Activated CD4-positive, alpha-beta T cell treated with anti-CD3 and anti-CD28 coated beads, Interleukin-2, amount 50 U/mL, for 48 hours (primary cell): ENCODE measurements at places on chromosomes 7 and 10.

DNA sequence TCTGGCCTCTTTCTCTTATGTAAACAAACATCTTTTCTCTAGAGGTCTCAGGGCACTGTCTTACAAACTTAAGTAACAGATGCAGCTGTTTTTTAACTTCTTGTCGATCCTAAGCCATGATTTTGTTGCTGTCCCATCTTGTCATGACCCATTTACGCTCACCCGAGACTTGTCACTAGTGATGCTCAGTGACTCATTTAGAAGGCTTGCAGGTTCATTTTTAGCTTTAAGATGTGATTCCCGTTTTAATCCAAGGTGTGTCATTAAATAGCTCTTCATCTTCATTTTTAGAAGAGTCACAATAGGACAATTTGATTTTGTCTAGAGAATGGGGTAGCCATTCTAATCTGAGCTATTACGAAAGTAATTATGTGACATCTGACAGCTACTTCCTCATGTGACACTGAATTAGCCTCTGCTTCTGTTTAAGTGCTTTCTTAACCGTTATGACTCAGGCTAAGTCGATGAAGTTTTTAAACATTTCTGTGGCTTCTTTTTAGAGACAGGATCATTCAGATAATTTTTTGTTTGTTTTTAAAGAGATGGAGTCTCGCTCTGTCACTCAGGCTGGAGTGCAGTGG is 42.7 kb downstream of the SPDYE5 start:
- DNase-seq: no peak

DNA sequence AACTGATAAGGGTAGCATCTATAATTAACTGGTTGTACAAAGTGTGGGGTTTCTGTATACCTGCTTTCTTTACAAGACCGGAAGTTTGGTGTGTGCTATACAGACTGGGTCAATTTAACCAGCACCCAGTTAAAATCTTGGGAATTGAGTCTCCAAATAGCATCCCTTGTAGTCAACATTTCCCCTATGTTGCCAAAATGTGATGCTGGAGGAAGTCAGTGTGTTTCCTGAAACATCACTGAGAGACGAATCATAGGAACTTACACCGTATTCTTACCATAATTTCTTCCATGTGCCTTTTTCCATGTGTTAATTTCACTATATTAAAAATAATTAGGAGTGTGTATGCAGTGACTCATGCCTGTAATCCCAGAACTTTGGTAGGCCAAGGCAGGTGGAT is 1.7 kb downstream of the AKR1C4 start:
- no peak for DNase-seq

DNA sequence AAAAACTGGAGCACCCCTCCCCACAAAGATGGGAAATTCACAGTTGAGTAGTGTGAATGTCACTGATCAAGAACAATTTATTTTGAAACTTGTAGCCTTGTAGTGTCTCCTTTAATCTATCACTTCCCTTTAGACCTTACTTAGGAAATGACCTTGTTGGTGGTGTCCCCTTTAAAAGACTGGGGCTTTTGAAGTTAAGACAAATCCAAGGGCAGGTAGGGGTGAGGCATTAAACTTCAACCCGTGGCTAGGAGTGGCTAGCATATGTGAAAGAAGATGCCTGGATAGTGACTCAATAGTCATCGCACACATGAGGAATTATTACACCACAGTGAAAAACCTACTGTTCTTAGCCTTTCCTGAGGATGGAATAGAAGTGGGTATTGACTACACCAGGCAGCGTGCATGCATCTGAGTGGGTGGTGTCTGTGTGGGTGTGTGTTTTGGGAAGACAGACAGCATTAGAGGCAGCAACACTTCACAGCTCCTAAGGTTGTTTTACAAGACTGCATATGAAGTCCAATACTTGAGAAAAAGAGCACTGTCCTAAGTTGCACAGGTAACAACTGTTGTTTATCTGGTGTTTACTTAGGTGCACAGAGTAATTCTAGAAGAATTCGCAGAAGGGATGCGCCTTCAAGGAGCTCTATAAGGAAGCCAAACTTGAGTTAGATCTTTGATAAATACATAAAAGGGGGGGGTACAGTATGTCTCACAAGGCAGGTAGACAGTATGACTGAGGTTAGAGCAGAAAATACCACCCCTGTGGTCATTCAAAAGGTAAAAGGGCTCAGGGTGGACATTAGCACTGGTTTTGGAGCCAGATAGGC is 32.9 kb downstream of the ABLIM1 start:
- no peak for DNase-seq

DNA sequence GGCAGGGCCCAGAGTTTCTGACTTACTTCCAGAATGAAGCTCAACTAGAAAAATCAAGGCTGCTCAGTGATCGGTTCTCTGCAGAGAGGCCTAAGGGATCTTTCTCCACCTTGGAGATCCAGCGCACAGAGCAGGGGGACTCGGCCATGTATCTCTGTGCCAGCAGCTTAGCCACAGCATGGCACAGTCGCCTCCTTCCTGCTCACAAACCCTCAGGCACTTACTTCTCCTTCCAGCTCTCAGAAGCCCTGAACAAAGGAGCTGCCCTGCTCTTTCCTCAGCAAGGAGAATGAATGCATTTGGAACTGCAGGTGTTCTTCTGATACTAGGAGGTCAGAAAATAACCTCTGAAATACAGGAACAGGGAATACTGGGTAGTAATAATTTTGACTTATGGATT is 219.7 kb upstream of the PRSS1 start:
- no peak for DNase-seq

GRCh38 chr10:94902080-94902479 is 36.4 kb upstream of the CYP2C9 start:
- DNase-seq: no peak

DNA sequence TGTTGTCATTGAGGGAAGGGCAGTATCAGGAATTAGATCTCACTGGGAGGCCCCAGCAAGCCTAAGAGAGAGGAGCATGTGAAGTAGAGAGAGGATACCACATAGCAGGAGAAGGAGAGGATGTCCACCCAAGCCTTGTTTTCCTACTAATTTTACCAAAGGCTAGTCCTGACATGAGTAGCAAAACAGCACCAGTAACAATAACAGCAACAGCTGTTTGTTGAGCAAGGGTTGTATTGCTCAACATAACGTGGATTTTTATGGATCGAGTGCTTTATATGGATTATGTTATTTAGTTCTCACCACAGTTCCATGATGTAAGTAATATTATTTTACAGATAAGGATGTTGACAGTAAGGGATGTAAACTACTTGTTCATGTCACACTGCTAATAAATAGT is 135.2 kb upstream of the DLX6 start:
- DNase-seq: no peak

DNA sequence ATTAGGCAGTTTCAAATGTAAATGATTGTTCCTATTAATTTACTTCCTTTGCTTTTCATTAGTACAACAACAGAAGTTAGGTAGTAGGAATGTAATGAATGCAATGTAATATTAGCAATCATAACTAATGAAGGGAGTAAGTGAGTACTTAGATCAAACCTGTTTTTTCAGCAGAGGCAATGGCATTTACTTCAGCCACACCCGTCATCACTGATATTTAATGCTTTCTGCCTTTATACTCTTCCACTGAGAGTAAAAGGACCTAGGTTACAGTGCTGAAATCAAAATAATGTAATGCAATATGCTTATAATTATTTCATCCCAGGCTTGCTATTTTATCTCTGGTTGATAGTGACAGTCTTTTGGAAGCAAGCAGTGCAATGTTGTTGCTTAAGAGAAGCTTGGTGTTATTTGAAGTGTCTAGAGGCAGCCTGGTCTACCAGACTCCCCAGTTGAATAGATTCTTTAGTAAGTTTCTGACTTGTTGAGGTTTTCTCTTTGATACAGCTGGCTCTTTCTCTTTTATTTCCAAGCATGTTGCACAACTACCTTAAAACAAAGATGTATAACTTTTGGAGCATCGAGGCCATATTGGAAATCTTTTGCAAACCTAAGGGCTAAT is 149.4 kb downstream of the RNLS start:
- DNase-seq: no peak

DNA sequence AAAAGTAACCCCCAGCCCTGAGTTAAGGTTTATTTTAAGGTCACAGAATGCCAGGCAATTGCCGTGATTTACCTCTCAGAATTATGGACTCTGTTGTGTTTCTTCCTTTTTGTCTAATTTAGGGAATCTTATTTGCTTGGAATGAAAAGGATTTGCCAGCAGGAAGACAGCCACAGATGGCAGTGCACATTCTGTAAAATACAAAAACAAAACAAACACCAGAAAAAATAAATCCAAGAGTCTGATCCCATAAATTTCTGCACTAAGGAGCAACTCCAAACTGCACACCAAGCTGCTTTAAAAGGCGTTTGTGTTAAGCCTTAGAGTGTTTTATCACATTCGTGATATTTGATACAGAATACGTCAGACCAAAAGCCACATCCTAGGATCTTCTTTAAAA is 199.0 kb upstream of the C7orf33 start:
- no peak for DNase-seq

DNA sequence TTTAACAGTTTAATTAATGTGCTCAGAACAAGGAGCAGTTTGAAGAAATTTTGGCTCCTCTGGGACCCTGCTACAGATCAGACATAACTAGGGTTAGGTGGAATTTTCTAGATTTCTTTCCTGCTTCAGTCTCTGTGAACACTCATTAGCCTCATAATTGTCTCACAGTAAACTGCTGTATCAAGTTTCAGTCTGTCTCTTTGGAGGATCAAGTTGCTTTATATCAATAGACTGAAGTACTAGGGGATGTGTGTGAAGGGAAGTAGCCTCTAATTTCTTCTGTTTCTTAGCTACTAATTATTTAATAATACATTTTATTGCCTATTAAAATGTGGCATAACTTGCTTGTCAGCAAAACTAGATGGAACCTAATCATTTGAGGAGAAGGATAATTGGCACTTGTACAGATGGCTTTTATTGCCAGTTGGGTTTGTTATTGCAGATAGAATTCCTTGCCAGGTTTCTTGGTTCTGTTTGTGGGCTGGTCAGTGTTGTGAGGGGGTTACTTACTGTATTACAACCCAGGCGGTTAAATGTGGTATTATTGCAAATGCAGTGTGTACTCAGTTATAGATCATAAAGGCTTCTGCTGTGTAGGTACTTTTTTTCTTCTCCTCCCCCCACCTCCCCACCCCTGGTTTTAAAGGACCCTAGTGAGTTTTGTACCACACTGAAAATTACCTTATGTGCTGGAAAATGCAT is 758.0 kb downstream of the AUTS2 start:
- no peak for DNase-seq

GRCh38 chr10:115849197-115849596 is 423.8 kb downstream of the GFRA1 start:
- DNase-seq: no peak

- no peak for DNase-seq
Measured at GRCh38 chr7:156419782-156420181, 220.8 kb upstream of the RNF32 start.
